Smooth muscle cell of bladder (primary cell): ENCODE measurements at places on chromosomes 12 and 14. TPM values are rescaled to one million over a fixed set of nuclear protein-coding genes. Genes with fewer than 3 reads are reported as not detected.

The TCL1A gene
- total RNA-seq: not detected in 2 replicates

The ANO2 gene
- total RNA-seq: 0.18 TPM in 1 of 2 replicates, not detected in the other

The DGLUCY gene
- total RNA-seq: 34.7 and 41.5 TPM in 2 replicates

The SRRM4 gene
- under 0.01 TPM in 2 replicates for total RNA-seq
